DMS 273 treated with DMSO at 0.1 percent for 48 hours (cell line): ENCODE measurements at places on chromosomes 16 and 17.
A peak's percentile ranks its signal among the peaks of the same experiment; 100 is the strongest.

GRCh38 chr17:74404789-74405188 is 27.1 kb upstream of the GPRC5C start:
- DNase-seq, result peak; percentile 17

GRCh38 chr17:59652119-59652518 is 32.4 kb downstream of the CLTC start:
- DNase-seq, result no peak

GRCh38 chr16:79599256-79599836 is 1.2 kb downstream of the MAF start:
- no peak for DNase-seq

GRCh38 chr16:814974-815373 is 14.4 kb upstream of the GNG13 start:
- DNase-seq, result no peak

DNA sequence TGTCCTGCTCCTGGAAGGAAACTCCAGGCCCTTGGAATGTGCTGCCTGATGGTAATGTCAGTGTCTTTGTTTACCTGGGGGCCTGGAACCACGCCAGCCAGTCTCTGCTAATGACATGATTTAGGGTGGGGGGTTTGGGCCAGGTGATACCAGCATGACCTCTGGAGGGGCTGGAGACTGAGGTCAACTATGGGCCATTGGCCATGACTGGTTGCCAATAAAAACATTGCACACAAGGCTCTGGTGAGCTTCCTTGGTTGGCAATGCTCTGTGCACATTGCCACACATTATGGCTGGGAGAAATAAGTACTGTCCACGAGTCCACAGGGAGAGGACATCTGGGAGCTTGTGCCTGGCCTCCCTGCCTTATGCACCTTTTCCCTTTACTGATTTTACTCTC is 52.5 kb downstream of the LITAF start:
- DNase-seq, result no peak

DNA sequence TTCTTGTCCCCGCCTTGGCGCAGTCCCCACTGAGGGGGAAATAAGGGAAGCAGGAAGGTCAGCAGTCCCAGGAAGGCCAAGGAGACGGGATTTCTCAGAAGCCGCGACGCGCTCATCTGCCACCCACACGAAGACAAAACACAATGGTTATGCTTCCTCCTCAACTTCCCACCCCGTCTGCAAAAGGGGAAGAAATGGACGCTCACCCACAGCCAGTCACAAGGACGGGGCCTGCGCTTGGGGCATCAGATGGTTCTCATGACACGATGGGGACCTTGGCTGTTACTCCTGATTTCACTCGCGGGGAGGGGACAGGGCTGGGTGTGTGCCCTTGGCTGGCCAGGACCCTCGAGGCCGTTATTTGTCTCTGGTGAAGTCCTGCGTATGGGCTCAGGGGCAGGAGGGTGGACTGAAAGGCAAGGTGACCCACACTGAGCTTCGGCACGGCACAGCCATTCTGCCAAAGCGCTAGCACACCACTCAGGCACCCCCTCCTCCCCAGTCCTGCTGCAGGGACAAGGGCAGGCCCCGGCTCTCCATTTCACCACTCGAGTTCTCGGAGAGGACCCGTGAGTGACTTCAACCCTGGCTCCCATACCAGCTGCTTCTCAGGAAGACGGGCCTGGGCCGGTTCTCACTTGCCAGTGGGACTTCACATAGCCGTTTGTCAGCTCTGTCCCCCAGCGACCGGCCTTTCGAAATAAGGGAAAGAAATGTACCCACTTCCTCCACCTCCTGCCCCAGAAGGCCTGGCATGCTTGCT is 84.5 kb downstream of the ABR start:
- DNase-seq, result no peak

DNA sequence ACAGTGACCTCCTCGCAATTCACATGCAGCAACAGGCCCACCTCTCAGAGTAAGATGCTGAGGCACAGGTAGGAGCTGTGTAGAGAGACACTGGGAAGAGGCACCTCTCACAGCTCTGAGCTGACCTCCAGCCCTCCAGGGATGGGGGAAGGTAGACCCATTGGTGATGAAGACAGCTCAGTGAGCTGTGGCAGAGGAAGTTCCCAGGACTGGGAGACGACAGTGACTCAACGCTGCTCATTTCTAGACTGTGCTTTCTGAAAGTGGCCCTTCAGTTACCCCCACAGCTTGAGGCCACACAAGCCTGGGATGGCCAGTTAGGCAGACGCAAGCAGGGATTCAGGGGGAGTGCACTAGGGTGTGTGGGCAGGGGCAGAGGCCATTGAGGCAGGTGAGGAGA is 2073.2 kb downstream of the TP53TG3F start:
- DNase-seq, result no peak

- no peak for DNase-seq
Observed at GRCh38 chr17:80770881-80771611, 220.6 kb upstream of the CHMP6 start.

DNA sequence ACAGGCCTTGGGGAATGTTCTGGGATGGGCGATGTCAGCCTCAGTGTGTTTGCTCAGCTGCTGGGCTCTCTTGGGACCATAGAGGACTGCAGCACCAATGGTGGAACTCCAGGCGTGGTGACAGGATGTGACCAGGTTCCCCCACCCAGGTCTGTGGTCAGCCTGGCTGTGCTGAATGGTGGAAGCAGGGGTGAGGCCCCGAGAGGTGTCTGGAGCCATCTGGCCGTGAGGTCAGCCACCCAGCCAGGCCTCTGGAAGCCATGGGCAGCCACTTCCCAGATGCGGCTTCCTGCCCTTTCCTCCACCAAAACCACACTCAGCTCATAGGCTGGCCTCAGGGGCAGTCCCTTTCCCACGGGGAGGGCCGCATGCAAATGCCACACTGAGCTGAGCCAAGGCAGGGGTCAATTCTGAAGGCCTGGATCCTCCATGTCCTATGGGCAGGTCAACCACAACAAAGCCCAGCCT is 7.8 kb upstream of the MAPK7 start:
- DNase-seq, result no peak

DNA sequence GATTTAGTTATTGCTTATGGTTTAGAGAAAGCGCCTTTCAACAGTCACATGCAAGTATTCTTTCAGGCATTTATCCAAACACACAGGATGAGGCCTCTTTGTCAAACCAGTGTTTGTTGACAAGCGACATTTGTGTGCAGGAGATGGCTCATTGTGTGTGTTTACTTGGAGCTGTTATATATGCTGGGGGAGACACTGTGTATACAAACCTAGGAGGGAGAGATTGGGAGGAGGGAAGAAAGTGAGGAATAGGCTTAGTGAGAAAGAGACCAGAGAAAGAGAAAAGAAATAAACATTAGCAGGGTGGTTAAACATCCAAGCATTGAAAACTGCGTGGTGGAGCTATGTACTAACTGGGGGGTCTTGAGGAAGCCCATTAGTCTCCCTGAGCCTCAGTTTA is 437.6 kb downstream of the MAF start:
- DNase-seq, result no peak

- no peak for DNase-seq
Observed at GRCh38 chr16:4572715-4573114, 16.6 kb downstream of the C16orf96 start.

DNA sequence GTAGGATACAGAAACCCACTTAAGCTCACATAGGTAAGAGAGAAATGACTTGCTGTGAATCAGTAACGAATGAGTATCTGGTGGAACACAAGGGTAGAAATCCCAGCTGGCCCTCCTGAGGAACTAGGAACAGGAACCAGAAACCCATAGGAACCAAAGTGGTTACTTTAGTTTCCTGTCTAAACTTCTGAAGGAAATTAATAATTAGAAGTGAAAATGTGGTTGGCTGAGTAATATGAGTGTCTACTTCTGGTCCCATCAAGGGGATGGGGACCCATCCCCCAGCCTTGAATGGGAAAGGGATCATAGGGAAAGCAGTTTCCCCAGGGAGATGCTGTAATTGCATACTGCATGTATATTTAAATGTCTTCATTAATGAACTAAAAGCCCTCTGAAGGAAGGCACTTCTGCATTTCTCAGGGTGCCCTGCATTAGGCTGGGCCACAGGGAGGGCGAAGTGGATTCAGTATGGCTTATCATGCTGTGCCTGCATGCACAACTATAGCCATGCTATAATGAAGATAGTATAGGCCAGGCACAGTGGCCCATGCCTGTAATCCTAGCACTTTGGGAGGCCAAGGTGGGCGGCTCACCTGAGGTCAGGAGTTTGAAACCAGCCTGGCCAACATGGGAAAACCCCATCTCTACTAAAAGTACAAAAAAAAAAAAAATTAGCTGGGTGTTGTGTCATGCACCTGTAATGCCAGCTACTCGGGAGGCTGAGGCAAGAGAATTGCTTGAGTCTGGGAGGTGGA is 45.6 kb downstream of the CYB5B start:
- no peak for DNase-seq

DNA sequence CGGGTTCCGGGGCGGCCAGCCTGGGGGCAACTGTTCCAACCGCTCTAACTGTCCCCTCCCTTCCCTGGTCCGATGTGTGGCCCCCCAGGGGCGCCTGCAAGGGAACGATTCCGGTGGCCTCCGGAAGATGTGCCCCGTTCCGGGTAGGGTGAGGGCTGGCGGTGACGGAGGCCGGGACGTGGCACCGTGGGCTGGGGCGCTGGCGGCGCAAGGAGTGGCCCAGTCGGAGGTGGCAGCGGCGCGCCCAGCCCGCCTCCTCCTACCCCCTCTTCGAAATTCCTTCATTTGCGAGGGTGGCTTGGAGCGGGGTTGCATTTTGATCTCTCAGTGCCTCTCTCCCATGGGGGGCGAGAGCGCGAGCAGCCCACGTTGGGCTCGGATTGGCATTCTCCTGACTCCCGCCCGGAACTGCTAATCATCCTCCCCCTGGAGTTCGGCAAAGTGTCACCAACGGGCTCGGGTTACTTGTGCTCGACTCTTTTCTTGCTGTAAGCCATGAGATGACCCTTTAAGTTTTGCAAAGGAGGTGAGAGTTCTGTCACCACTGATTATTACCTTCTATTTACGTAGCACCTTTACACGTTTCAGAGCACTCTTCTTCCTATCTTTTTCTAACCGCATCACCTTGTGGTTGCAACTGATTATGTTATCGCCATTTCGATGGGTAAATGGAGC is 622 bp downstream of the NDEL1 start:
- DNase-seq, result peak; percentile 2

GRCh38 chr16:17471719-17472461 is 1.1 kb upstream of the XYLT1 start:
- DNase-seq, result no peak

- DNase-seq, result no peak
Observed at GRCh38 chr16:3465911-3466584, 22.6 kb downstream of the NAA60 start.

DNA sequence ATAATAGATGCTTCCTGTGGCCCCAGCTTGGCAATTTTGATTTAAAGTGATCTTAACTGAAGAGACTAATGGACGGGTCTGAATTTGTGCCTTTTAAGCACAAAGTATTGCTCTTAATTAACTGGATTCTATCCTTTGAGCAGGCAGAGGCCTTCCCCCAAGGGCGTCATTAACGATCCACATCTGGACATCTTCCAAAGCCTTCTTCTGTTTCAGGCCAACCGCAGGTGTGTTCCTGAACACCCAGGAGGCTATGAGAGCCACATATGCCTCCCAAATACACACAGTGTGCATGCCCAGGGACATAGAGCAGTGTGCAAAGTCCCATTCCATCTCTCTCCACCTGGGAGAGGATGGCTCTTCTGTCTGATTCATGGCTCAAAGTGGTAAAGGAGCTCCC is 42.3 kb downstream of the MAPT start:
- no peak for DNase-seq

DNA sequence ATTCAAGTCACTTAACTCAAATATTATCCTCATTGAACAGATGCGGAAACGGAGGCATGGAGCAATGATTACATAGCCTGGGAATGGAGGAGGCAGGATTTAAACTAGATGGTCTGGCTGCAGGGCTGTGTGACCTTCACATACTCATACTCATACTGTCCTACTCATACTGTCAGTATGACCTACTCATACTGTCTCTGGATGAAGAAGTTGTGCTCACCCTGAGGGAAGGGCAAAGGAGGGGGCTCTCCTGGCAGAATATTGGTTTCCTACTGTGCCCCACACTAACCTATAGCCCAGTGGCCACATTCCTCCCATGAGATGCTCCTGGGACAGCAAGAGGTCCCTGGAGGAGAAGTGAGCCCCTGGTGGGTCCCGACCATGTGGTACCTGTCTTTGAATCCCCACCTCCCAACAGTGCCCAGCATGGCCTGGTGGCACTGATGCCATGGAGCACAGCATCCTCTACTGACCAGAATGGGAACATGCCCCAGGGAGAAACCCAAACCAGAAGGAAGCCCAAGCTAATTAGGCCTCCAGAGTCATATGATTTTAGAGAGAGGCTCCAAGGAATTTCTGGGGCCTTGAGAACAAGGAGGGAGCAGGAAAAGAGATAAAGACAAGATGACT is 197.3 kb upstream of the SDK2 start:
- DNase-seq, result peak; percentile 7

DNA sequence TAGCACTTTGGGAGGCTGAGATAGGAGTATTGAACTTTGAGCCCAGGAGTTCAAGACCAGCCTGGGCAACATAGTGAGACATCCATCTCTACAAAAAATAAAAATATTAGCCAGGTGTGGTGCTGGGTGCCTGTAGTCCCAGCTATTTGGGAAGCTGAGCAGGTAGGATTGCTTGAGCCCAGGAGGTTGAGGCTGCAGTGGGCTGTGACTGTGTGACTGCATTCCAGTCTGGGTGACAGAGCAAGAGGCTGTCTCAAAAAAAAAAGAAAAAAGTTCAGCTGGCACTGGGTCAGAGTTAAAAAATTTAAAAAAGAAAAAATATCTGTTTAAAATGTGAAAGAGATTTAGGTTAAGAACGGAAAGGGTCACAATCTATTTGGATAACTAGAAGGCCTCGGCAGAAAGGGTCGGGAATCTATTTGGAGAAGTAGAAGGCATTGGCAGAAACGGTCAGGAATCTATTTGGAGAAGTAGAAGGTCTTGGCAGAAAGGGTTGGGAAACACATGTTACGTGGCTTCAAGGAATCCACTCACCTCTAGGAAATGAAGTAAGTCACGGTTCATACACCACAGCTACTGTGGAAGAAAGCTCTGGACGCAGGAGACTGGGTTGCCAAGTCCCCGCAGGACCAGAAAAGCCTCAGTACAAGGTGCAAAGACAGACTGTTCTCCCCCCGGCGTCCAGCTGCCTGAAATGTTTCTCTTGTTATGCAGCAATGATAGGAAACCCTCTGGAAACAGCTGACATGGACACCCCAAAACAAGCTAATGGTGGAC is 25.3 kb downstream of the LMF1 start:
- DNase-seq, result no peak

GRCh38 chr16:58128711-58129096 is 477 bp downstream of the CFAP20 start:
- DNase-seq, result no peak

GRCh38 chr17:47945080-47945479 is 3.7 kb downstream of the PNPO start:
- no peak for DNase-seq

DNA sequence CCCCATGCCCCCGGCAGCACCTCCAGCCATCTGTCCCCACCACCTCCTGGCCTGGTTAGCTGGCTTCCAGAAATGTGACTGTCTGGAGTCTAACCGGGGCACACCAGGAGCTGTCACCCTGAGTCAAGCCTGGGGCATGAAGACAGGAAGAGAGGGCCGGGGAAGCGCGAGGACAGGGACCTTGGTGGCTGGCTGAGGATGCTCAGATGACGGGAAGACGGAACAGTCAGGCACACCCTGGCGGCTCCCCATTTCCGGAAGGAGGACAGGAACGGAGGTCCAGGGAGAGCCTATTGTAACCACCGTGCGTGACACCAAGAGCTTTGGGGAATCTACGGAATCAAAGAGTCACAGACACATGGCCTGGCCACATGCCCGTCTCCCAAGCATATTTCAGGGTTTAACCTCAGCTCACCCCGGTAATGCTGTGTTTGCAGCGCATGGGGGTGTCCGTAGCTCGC is 51.7 kb downstream of the SDK2 start:
- no peak for DNase-seq

- peak; percentile 17 for DNase-seq
Observed at GRCh38 chr16:4309833-4310266, 6.0 kb upstream of the GLIS2 start.
